Stimulated activated CD8-positive, alpha-beta memory T cell treated with anti-CD3 and anti-CD28 coated beads, Interleukin-4, amount 100 ng/mL, for 4 hours (primary cell): ENCODE measurements at places on chromosomes 16 and 17.
A peak's percentile ranks its signal among the peaks of the same experiment; 100 is the strongest.

DNA sequence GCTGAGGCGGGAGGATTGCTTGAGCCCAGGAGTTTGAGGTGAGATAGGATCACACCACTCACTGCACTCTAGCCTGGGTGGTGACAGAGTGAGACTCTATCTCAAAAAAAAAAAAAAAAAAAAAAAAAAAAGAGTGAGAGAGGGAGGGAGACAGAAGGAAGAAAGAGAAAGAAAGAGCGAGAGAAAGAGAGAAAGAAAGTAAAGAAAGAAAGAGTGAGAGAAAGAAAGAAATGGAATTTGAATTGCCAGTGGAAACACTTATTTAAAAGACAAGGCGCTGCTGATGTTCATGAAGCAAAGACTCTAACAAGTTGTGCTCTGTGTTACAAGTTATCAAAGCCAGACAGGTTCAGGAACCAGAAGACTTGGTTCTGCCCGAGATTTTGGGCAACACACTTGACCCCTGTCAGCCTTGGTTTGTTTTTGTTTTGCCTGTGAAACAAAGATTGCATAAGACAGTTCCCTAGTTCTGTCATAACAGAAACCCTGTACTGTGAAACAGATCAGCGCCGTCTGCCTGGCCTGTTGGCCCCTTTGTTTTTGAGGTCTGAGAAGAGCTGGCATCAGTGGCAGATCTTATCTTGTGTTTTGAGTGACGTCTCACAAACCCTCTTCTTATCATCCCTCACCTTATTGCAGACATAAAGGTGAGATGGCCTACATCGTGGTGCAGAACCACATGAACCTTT is 55.4 kb upstream of the ENDOV start:
- DNase-seq, result no peak

- DNase-seq, result no peak
Measured at GRCh38 chr16:21336231-21336630, 58.1 kb upstream of the CRYM start.

DNA sequence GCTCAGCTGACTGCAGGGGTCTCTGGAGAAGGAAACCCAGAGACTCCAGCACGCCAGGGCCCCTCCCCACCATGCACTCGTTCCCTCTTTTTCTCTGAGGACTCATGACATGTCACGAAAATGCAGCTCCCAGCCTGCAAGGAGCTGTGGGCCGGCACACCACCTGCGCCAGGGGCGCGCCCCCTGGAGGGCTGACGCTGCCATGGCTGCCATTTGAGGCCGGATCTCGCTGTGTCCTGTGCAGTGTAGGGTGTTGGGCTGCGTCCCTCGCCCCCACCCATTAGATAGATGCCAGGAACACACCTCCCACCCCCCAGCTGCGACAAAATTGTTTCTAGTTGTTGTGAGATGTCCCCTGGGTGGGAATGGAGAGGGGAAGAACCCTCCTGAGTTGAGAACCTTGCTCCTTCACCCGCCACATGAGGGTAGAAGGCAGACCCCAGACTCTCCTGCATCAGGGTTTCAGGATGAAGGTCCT is 8.2 kb downstream of the SYNGR2 start:
- DNase-seq, result peak; percentile 55

DNA sequence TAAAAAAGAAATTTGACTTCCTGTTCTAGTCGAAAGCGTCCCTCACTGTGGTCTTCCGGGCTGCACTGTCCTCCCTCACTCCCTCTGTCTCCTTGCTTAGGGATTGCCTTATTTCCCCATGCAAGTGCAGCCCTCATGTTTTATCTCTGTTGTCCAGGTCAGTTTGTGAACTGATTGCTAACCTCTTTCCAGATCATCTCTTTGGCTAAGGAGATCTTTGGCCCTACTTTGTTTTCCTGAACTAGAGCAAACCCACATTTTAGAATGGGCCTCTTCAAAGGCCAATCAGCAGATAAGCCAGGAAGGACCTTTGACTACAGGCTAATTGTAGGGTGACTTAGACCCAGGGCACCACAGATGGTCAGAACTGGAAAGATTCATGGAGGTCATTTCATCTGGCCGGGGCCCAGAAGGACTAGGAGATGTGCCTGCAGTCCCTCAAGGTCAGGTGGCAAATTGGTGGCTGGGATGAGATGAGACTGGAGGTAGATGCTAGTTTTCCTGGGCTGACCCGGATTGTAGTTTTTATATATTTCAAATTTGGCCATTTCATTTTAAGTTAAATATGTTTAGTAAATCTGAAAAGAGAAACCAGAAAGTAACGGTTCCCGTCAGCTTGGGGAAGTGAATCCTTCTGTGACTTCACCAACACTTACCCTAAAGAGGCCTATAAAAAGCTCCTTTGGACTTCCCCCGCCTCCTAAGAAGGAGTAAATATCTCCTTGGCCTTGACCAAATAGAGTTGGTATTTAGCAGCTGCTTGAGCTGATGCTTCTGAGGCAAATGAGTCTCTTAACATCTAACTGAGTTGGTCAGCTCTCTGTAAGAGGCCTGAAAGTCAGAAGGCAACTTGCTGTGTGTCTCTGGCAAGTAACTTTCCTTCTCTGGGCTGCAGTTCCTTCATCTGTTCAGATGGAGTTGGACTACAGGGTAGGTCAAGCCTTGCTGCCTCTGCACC is 6.2 kb upstream of the SLC25A19 start:
- no peak for DNase-seq

DNA sequence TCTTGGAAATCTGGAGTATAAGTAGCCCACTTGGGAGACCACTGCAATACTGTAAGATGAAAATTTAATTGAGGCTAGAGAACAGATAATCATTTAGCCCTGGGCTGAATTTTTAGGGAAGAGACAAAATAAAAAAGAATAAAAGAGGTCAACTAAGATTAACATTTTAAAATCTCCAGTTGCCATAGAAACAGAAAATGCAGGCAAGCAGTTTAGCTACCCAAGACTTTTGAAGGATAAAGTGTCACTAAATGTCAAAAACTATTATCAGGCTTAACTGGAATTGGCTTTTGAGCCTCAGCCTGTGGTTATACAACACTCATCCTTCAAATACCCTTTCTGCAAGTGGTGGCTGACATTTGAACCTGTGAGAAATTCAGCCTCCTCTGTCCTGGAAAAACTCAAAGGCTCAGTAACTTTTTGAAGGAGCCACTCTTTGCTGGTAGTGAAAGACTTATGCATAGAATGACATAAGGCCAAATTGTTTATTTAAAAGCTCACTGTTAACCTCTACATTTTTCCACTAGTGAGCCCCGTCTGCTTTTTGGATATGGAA is 220.7 kb upstream of the KCNJ16 start:
- DNase-seq, result no peak

- DNase-seq, result no peak
Measured at GRCh38 chr16:9854675-9855074, 327.6 kb downstream of the GRIN2A start.

GRCh38 chr17:50922721-50923405 is 56.7 kb upstream of the TOB1 start:
- DNase-seq, result no peak

DNA sequence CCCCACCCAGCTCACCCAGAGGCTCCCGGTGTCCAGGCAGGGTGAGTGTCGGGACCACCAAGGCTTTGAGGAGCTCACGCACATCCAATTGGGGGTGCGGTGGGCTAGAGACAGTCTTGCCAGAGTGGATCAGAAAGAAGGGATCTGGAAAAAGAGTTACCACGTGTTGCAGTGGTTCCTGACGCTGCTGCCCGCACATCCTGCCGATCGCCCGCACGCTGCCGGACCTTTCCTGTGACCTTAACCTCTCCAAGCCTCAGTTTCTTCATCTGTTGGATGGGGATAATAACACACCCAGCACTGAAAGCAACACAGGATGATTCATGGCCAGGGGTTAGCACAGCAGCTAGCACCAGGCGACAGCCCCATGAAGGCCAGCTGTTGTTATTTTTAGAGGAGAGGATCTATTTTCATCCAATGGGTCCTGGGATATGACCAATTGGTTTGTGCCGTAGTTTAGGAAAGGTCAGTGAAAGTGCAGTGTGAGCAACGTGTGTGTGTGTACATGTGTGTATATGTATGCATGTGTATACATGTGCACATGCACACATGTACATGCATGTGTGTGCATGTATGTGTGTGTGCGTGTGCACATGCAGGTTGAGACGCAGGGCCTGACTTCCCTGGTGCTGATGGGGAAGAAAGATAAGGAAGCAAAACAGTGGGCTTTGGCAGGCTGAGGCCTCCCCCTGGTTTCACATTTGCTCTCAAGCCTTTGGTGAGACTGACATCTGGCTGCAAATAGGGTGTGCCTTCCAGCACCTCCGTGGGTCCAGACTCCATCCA is 2.5 kb downstream of the ITGAX start:
- DNase-seq, result no peak

- DNase-seq, result no peak
Measured at GRCh38 chr17:29711588-29712385, 89.1 kb upstream of the CORO6 start.

- DNase-seq, result no peak
Measured at GRCh38 chr16:70364399-70364798, 17.7 kb downstream of the DDX19A start.

- no peak for DNase-seq
Measured at GRCh38 chr17:17964710-17965109, 7.5 kb downstream of the TOM1L2 start.

DNA sequence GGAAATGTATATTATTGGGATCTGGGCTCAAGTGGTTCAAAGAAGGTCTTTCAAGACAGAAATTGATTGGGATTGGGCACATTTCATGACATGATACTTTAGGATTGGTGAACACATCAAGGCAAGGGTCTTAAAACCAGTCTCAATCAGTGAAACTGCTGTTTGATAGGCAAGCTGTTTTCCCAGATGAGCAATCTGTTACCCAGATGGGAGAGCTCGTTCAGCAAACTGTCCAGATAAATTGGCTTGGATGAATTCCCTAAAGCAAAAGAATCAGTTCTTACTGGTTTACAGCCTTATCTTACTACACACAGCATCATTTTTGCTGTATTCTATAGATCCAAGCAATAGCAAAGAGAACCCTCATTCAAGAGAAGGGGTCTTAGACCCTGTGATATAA is 31.0 kb upstream of the CNEP1R1 start:
- DNase-seq, result no peak

- peak; percentile 82 for DNase-seq
Measured at GRCh38 chr17:16584273-16584995, 15.4 kb upstream of the ZNF287 start.

DNA sequence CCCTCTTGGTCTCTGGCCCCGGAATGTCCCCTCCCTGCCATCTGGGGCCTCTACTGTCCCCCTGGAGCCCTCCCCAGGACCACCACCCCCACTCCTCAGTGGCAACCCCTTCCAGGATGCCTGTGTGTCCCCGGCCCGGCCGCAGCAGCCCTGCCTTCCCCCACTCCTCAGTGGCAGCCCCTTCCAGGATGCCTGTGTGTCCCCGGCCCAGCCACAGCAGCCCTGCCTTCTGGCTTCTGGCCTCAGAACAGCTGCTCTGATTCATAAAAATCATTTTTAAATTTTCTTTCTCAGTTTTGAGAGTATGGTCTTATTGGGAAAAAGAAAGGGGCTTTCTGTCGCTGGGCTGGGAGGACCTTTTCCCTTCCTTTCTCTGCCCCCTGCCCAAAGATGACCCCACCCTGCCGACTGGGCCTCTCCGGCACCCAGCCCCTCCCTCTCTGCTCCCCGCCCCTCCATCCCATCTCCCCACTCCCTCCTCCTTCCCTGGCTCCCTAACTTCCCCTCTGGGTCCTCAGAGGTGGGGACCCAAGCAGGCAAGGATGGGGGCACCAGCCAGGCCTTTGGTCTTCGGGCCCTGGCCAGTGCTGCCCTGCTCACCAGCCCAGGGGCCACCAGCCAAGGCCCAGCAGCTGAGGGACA is 40.5 kb downstream of the BAHCC1 start:
- DNase-seq, result no peak
